GM12865 (cell line): ENCODE measurements at places on chromosomes 1 and 21.

DNA sequence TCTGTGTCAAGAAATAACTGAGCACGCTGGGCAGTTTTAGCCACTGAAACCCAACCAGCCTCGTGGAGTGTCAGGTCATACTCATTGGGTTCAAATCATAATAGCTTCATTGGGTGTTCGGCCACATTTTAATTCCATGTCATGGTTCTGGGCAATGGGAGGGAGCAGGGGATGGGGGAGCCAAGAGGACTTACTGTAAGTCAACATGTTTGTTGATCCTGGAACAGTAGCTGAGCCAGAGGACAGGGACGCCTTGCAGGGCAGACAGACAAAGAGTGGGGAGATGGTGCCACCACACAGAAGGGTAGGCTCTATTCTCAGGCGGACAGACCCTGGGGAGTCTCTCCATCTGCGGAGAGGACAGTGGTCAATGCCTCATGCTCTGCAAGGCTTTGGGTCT, 161.1 kb downstream of the ZBTB18 start:
- no peak for DNase-seq

- DNase-seq = no peak
Measured at GRCh38 chr1:159171688-159172501, 480 bp downstream of the CADM3 start.

DNA sequence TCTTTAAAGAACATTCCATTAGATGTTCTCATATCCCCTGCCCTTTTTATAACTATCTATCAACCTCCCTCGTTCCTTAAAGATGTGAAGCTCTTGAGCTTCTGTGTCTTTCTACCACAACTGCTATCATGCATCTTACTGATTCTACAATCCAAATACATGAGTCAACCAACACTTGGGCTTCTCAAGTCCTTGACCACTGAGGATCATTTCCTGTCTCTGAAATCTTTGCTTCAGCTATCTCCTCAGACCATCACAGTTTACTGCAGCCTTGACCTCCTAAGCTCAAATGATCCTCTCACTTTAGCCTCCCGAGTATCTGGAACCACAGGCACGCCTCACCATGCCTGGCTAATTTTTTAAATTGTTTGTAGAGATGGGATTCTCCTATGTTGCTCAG, 75.2 kb downstream of the FMO4 start:
- DNase-seq = no peak

- DNase-seq = peak; percentile 25
Measured at GRCh38 chr1:186497651-186498050, 36.7 kb upstream of the PDC start.

DNA sequence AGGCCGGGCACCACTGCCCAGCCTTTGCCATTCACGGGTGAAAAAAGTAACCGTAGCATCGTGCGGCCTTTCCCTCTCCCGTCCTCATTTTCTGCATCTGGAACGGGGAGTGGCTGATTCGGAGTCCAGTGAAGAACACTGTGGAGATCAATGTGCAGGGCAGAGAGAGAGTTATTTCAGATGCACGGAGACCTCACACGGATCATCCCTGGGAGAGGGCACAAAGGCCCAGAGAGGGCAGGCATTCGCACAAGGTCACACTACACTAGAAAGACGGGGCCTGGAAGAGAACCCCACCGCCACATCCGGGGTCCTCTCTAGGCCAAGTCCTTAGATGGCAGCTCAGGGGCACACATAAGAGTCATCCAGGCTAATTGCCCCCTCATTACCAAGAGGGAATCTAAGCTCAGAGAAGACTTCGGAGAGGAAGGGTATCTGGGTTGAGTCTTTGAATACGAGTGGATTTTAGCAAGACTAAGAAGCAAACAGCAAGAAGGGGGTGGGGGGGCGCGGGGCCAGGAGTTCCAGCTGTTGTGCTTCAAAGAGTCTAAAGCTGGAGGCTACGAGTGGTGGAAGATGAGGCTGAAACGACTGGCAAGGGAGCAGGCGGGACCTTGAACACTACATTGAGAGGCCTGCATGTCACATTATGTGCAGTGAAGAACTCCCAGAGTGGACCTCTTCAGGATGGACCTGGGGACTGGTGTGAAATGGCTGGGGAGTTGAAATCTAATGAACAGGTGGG, 857 bp downstream of the GPX7 start:
- DNase-seq = peak; percentile 15

DNA sequence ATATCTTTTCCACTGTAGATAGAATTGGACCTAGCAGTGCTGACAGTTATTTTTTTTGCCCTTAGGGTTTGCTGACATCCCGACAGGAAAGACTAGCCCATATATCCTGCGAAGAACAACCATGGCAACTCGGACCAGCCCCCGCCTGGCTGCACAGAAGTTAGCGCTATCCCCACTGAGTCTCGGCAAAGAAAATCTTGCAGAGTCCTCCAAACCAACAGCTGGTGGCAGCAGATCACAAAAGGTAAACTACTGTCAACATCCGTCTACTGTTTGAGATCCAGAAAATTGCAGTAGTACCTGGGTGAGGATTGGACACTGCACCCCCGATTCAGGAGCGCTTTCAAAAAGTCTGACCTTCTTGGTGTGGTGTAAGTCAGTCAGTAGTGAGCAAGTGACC, 55.8 kb downstream of the CENPF start:
- no peak for DNase-seq

DNA sequence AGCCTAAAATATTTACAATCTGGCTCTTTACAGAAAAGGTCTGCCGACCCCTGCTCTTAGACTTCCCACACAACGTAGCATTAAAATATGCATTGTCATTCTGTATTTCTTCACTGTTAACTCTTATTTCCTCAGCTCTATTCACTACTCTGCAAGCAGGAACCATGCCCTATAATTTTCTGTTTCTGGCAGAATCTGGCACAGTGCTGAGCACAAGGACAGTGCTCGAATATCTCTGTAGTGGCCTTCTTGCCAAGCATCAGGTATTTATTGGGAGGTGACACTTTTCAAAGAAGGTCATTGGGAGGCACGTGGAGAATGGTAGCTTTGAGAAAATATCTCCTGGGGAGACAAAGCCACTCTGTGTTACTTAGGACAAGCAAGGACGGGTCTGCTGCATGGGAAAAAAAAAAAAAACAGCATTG, 77.9 kb downstream of the PSMG1 start:
- no peak for DNase-seq

DNA sequence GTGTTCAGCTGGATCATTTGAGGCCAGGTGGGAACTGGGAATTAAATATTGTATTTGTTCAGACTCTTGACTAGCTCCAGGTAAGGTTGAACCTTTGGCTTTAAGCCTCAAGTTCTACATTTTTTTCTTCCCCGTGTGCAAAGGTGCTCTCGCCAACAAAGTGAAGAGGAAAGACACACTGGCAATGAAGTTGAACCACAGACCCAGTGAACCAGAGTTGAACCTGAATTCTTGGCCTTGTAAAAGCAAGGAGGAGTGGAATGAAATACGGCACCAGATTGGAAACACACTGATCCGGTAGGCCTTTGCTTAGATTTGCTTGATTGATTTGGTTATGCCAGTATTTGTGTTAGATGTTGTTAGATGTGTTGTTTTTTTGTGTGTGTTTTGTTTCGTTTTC, 25.5 kb upstream of the RCC1 start:
- DNase-seq = no peak

DNA sequence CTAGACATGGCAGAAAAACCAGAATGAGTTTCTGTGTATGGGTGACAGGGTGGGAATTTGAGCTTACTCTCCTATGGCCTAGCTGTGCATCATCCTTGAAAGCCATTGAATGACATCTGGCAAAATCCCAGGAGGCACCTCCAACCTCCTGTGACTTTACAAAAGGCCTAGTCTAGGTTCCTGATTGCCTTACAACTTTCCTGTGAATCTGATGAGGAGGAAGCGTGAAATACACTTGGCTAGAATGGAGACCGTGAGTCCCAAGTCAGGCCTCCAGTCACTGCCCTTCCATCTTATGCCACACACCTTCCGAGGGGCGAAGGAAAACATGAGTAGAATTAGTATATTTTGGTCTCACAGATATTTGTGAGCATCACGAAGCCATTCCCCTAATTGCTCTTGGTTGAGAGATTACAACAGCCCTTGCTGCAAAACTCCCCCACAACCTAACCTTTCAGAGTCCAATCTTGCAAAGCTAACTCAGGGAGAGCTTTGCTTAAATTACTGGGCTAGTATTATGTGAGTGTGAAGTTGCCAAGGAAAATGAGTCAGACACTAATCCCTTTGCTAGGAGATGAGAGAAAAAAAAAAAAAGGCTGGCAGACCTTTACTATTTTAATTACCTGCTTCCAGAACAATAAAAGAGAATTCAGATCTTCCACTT, 36.3 kb upstream of the PAXBP1 start:
- DNase-seq = no peak
